ENCODE measurements at places on chromosomes 3 and 15.

DNA sequence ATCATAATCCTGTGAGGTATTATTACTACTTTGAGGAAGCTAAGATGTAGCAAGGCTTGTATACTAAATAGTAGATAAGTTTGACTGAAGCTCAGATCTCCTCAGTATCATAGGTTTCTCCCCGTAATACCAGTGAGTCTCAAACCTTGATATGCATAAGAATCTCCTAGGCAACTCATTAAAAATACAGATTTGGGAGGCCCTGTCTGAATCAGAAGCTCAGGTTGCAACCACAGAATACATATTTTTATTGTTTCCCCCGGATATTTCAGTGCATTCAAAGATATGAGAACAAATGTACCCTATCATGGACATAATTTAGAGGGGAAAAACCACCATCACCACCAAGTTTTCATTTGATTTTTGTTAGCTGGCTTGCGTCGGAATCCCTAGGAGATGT lies 242.1 kb upstream of the C2CD4B start:
- peaks cover 6% of the 10 kb centered on the region for H3K4me1 ChIP-seq
- DNase-seq, result no peak
- H3K4me3 ChIP-seq, result no peak overlapping the region

GRCh38 chr3:50473768-50474167 lies 29.7 kb downstream of the CACNA2D2 start:
- no peak overlapping the region for H3K27ac ChIP-seq
- H3K4me3 ChIP-seq, result no peak overlapping the region
- H3K36me3 ChIP-seq, result no peaks in the 10 kb centered on the region
- no peaks in the 10 kb centered on the region for H3K4me1 ChIP-seq
- no peaks in the 10 kb centered on the region for H3K27me3 ChIP-seq

DNA sequence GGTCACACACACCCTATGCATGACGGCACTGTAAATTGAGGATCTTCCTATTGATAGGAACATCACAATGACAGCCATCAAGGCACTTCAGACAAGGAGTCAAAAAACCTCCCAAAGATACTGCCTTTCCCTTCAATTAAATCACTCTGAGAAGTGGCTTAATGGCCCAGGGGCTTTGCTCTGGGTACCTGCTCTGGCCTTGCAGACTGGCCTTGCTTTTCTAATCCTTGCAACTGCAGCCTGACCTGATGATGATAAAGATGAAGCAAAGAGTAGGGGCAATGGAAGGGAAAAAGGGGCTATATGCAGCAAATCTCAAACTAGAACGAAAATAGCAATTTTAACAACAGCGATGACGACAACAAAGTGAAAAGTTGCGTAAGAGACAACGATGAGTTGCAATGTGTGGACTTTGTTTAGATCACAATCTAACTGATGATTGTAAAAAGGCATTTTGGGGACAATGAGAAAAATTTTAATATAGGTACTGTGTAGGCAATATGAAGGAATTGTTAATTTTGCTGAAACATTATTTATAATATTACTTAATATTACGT lies 14.6 kb downstream of the ADAMTS9 start:
- H3K27ac ChIP-seq, result no peak overlapping the region
- DNase-seq, result no peak
- H3K36me3 ChIP-seq, result no peaks in the 10 kb centered on the region

- DNase-seq, result no peak
- no peaks in the 10 kb centered on the region for H3K27me3 ChIP-seq
- H3K27ac ChIP-seq, result no peak overlapping the region
- H3K4me3 ChIP-seq, result no peak overlapping the region
- H3K4me1 ChIP-seq, result peaks cover 12% of the 10 kb centered on the region
Observed at GRCh38 chr15:78878356-78878755, 5.7 kb downstream of the MORF4L1 start.

DNA sequence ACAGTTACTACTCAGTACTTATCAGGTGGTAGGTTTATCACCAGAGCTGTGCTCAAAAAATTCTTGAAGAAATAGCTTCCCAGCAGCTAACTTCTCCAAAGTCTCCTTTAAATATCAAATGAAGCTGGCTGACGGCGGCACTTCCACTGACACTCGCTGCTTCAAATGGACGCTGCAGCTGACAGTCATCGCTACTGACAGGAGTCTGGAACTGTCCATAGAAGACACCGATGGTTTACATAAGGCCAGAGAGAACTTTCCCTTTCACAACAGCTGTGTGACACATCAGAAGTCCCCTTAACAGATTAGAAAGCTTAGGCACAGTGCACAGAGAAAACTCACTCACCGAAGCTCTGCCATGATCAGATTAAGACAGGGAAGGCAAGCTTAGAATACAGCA lies 270.2 kb downstream of the SHOX2 start:
- H3K4me3 ChIP-seq, result no peak overlapping the region
- H3K36me3 ChIP-seq, result no peaks in the 10 kb centered on the region
- H3K27me3 ChIP-seq, result no peaks in the 10 kb centered on the region
- H3K4me1 ChIP-seq, result no peaks in the 10 kb centered on the region

GRCh38 chr15:33068007-33068481 lies 126.5 kb downstream of the FMN1 start:
- no peak overlapping the region for H3K27ac ChIP-seq
- no peak for DNase-seq
- H3K4me3 ChIP-seq, result no peak overlapping the region
- no peaks in the 10 kb centered on the region for H3K27me3 ChIP-seq

GRCh38 chr3:135965129-135965505 lies 411 bp upstream of the PPP2R3A start:
- H3K27me3 ChIP-seq, result no peaks in the 10 kb centered on the region
- no peak for DNase-seq
- no peaks in the 10 kb centered on the region for H3K36me3 ChIP-seq
- H3K4me3 ChIP-seq, result peak overlapping the region; percentile 82

- no peaks in the 10 kb centered on the region for H3K27me3 ChIP-seq
- DNase-seq, result no peak
- no peaks in the 10 kb centered on the region for H3K36me3 ChIP-seq
Observed at GRCh38 chr3:101868534-101869464, 19.5 kb downstream of the NFKBIZ start.

DNA sequence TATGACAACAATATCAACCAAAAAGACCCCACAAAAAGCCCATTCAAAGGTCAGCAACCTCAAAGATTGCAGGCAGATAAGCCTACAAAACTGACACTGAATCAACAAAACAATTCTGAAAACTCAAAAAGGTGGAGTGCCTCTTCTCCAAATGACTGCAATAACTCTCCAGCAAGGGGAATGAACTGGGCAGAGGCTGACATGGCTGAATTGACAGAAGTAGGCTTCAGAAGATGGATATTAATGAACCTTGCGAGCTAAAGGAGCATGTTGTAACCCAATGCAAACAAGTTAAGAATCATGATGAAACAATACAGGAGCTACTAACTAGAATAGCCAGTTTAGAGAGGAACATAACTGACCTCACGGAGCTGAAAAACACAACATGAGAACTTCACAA lies 20.4 kb upstream of the SLC25A38 start:
- H3K36me3 ChIP-seq, result no peaks in the 10 kb centered on the region
- no peaks in the 10 kb centered on the region for H3K4me1 ChIP-seq
- no peaks in the 10 kb centered on the region for H3K27me3 ChIP-seq

DNA sequence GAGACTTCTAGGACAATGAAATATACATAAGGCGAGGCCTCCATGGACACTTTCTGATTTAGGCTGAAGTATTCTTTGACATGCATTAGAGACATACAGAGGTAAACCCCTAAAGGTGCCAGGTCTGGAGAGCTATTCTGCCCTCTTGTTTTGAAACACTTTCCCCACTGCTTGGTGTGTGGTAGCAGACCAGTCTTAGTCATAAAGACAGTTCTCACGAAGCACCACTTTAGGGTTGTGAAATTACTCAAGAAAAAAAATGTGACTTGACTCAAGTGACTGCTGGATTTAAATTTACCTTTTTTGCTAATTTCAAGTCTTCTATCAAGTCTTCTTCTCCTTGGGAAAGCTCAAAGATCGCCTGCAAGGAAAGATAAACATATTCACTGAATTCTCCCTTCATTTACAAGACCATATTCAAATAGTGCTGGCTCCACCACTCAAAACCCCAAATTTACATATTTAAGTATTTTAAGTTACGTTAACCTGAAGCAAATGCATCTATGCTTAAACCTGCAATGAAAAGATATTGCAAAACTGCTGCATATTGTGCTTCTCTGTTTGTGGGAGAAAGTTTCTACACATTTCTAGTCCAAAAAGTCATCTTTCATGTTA lies 48.4 kb downstream of the ARHGEF3 start:
- no peak overlapping the region for H3K27ac ChIP-seq
- no peak overlapping the region for H3K4me3 ChIP-seq
- no peak for DNase-seq

DNA sequence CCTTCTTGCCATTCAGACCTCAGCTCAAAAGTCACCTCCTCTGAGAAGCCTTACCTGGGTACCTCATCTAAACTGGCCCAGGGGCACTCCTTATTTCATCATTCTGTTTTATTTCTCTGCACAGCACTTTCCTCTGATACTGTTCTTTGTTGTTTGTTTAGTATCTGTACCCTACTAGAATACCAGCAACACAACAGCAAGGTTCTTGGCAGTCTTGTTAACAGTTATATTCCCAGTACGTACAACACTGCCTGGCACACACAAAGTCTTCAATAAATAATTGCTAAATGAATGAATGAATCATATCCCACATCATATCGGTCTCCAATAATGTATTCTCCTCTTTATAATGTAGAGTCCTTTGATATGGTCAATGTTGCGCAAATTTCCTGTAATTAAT lies 188.1 kb downstream of the FOXP1 start:
- no peaks in the 10 kb centered on the region for H3K36me3 ChIP-seq
- peaks cover 5% of the 10 kb centered on the region for H3K4me1 ChIP-seq
- H3K4me3 ChIP-seq, result no peak overlapping the region
- H3K27ac ChIP-seq, result no peak overlapping the region

- peaks cover 8% of the 10 kb centered on the region for H3K4me1 ChIP-seq
- H3K36me3 ChIP-seq, result no peaks in the 10 kb centered on the region
- DNase-seq, result no peak
- H3K27me3 ChIP-seq, result no peaks in the 10 kb centered on the region
- no peak overlapping the region for H3K4me3 ChIP-seq
Observed at GRCh38 chr3:14796403-14797077, 22.2 kb upstream of the FGD5 start.

DNA sequence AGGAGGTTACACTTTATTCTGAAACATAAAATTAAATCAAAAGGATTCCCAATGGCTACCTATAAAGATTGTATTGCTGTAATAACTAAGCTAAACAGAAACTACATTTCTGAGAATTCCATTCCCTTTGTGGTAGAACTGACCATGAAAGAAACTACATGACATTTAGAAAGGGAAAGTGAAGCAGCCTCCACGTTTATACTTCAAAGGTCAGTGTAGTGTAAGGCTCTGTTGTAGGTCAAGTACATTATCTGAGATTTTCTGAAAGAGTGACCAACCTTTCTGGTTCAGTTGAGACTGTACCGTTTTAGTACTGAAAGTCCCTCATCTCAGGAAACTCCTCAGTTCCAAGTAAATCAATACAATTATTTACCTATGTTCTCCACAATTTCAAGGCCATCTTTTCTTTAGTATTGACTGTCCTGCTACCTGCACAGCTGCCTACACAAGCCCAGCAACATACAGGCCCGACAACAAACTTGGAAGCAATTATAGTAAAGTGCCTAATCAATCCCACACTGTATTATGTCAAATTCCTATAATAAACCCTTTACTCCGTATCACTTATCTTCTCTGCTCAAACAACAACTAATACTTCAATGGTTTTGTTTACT lies 343.0 kb downstream of the PLOD2 start:
- no peak overlapping the region for H3K27ac ChIP-seq
- no peak for DNase-seq
- H3K4me1 ChIP-seq, result no peaks in the 10 kb centered on the region

DNA sequence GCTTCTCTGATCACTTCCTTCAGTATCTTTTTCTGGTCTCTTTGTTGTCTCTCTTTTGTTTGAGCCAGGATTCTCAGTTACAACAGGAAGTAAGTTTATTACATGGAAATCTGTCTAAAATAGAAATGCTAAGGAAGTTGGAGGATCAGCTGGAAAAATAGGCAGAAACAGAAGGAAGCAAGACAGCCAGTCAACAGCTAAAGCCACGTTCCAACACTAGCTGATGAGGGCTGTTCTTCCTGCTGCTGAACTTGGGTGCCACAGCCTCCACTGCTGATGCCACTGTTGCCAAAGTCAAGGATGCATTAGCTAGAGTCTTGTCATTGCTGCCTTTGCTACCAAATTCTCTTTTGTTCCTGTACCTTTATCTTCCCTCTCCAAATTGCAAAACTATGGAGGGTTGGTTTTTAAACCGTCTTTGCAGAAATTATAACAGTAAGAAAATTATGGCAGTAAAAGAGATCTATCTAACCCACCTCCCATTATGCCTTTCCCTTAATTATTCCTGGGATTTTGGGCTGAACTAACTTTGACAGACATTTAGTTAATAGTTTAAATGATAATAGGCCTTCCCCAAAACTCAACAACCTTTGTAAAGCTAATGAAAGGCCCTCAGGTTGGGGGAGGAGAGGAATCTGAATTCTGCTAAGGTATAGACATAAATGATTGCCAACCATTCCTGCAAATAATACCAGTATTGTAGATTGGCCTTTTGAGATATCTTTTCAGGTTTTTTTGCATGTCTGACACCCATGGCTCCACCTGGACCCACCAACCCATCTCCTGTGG lies 27.4 kb upstream of the OR5K4 start:
- no peak overlapping the region for H3K4me3 ChIP-seq
- H3K36me3 ChIP-seq, result no peaks in the 10 kb centered on the region
- no peak for DNase-seq
- no peaks in the 10 kb centered on the region for H3K4me1 ChIP-seq
- no peak overlapping the region for H3K27ac ChIP-seq
- H3K27me3 ChIP-seq, result no peaks in the 10 kb centered on the region

DNA sequence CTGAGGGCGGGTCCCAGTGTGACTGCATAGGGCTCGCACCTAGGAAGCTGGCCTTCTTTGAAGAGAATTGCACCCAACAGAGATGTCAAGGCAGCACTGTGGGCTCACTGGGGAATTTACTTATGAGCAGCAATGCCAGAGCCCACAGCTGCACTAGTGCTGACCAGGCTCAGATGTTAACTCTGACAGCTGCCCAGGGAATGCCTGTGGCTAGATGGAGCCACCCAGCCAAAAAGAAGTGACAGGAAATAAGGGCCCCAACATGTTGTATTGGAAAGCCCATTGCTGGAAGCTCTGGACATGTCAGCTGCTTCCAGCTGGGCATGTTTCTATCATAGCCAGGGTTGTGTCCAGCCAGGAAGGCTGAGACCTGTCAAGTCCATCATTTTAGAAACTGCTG lies 90.9 kb upstream of the ZNF280D start:
- no peak overlapping the region for H3K27ac ChIP-seq
- H3K4me1 ChIP-seq, result no peaks in the 10 kb centered on the region
- H3K4me3 ChIP-seq, result no peak overlapping the region

- H3K4me3 ChIP-seq, result no peak overlapping the region
- H3K27ac ChIP-seq, result no peak overlapping the region
- no peak for DNase-seq
Observed at GRCh38 chr3:46986055-46986730, 6.7 kb downstream of the NBEAL2 start.

All from ovary (tissue), 10 donors.